ENCODE measurements at places on chromosomes 11 and 22.

DNA sequence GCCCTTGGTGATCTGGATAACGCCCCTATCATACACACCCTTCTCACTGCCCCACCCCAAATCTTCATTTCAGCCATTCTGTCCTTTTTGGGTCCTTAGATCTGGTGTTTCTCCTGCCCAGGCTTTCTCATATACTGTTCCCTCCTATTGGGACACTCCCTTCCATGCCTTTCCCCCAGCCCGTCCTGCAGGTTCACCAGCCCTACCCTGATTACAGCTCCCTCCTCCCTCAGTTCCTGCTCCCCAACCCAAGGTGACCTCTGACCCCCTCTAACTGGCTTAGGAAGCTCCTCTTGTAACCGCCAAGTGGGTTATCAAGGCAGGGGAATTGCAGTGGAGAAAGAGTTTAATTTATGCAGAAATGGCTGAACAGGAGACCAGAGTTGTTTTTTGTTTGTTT lies 13.0 kb downstream of the MTFP1 start:
- DNase-seq = no peak

DNA sequence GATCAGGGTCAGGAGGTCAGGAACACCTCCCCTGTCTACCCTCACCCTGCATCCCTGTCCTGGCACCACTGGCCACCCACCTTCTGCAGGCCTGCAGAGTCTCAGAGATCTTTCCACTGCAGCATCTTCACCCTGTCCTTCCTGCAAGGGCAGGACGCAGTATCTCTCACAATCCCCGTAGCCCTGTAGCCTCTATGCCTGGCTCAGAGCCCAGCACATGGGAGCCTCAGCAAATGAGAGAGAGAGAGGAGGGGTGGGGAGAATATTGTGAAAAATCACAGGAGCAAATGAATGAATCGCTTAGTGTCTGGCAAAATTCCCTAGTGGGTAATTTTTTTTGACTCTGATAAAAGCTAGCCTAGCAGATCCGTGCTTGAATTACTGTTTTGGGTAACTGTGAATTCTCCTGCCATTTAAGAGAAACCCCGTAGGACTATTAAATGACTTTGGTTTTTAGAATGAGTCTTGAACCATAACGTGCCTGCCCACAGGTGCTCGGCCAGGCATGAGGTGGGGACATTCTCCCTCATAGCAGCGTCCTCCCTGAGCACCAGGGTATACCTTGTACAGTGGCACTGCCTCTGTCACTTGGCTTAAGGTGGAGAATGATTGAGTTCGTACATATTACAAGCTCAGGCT lies 91.5 kb downstream of the MORC2 start:
- no peak for DNase-seq

DNA sequence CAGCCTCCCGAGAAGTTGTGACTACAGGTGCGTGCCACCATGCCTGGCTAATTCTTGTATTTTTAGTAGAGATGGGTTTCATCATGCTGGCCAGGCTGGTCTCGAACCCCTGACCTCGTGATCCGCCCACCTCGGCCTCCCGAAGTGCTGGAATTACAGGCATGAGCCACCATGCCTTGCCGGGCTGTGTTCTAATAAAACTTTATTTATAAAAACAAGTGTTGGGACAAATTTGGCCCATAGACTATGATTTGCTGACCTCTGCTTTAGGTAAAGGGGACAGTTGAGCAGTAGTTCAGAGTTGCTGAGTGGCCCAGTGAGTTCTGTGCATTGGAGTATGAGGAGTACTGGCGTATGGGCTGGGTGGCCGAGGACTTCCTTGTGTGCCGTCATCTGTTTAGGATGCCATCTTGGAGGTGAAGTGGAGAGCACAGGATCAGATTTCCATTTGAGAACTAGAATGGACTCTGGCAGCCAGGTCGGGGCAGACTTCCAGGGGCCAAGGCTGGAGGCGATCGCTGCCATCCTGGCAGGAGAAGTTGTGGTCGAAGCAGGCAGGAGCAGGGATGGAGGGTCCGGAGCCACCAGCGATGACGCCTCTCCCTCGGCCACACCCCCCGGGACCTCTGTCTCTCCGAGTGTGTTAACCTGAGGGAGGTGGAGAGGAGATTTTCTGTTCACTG lies 43.8 kb downstream of the FBLN1 start:
- DNase-seq = no peak

DNA sequence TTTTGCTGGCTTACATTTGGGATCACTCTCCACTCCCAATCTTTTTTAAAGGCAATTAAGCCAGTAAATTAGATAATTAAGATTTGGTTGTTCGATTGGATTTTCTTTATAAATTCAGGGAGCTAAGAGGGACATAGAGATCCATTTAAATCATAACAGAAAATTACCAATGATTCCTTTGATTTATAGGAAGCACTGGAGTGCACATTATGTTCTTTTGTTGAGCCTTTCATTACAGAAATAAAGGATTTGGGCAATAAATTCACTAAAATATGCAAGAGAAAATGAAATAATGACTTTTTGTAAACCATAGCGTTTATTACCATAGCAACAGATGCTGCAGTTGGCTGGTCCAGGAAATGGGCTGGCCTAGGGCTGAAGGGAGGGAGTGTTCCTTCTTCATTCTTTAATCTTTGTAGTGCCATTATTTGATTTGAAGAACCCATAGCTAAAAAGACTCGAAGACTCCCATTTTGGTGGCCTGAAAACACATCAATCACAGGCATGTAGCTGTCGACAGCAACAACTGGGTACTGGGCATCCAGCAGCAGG lies 73.0 kb downstream of the C2CD3 start:
- DNase-seq = no peak

DNA sequence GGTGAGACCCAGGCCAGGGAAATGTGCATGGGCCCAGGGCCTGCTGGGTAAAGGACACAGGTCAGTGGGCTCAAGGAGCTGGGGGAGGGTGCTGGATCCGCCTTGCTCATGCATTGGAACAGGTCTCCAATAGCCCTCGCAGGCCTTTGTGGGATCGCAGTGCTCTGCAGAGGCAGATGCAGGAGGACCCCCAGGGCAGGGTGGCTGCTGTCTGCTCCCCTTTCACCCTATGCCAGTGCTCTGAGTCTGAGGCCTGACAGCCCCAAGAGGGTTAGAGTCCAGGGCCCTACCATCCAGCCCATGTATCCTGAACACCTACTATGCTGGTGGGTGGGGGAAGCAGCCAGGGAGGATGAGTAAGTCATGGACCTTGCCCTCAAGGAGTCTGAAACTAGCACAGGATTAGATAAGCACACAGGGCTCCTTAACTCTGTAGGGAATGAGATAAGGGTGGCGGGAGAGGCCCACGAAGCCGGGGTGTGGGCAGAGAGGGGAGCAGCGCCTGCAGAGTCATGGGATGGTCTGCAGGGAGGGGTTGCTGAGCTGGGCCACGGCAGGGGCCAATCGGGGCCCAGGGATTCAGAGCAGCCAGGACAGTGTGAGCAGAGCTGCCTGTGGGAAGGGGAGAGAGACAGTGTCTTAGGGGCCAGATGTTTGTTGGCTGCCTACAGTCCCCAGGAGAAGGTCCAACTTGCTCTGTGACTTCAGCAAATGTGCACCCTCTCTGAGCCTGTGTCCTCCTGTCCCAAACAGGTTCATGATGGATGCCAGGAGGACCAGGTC lies 10.5 kb upstream of the EHD1 start:
- DNase-seq = no peak

DNA sequence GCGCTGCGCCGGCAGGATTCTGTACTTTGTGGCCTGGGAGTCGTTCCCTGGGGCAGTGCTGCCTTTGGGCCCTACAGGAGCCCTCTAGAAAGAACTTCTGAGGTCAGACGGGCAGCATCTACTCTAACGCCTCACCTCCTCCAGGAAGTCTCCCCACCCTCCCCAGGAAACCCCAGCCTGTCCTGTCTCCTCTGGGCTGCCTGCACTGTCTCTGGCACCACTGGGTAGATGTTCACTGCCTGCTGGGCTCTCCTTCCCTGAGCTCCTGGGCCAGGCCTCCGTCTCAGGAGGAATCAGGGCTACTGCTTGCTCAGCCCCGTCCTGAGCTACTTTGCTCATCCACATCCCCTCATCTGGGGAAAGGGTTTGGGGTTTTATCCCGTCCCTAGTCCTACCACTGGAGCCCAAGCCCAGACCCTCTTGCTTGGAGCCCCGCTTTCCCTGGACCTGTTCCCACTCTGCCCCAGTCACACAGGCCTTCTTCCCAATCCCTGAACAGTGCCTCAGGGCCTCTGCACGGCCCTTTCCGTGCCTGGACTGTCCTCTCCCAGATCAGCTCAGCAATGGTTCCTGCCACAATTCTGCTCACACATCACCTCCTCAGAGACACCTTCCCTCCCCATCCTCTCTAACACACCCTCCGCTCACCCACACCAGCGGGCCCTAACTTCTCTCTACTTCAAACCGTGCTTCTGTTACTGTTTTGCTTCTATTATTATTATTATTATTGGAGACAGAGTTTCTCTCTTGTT lies 11.3 kb upstream of the TREH start:
- DNase-seq = no peak

DNA sequence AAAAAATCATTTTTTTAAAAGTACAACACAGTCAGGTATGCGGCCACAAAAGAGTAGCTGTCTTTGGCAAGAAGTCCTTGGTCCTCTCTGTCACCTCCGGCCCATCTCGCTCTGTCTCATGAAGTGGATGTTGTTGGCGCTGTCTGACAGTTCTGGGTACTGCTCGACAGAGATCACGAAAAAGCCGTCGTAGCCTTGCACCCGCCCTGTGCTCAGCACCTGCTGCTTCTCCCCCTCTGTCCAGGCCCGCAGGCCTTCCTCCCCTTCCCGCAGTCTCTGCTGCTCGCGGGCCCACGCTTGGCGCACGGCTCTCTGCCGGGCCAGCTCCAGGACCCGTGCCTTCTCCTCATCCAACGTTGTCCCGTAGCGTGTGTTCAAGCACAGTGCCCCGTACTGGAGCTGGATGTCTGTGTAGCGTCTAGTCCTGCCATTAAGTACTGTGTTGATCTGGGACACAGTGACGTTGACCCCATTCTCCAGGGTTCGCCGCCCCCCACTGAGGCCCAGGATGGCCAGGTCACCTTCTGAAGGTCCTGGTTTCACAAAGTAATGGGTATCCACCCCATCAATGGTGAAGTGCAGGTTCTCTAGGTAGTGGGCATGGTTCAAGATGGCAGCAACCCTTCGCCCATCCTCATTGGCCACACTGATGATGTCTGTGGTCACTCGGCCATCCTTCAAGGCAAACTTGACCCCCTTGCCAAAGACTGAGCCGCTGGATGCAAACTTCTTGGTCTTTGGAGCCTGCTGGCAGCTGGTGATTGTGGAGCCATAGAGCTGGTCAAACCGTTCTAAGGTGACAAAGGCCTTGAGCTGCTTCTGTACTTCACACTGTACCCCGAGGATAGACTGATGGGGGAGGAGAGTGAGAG lies 83.5 kb upstream of the NARS2 start:
- DNase-seq = no peak

GRCh38 chr11:74685905-74686304 lies 45.3 kb downstream of the CHRDL2 start:
- DNase-seq = no peak

- DNase-seq = no peak
These were observed 72.9 kb downstream of the ABTB2 start for GRCh38 chr11:34284811-34285481.

GRCh38 chr22:49234459-49234858 lies 593.2 kb downstream of the BRD1 start:
- no peak for DNase-seq

- DNase-seq = no peak
These were observed 27.9 kb downstream of the SERPINH1 start for GRCh38 chr11:75589933-75590332.

GRCh38 chr11:37504921-37505320 lies 906.9 kb upstream of the RAG2 start:
- DNase-seq = peak; percentile 45

DNA sequence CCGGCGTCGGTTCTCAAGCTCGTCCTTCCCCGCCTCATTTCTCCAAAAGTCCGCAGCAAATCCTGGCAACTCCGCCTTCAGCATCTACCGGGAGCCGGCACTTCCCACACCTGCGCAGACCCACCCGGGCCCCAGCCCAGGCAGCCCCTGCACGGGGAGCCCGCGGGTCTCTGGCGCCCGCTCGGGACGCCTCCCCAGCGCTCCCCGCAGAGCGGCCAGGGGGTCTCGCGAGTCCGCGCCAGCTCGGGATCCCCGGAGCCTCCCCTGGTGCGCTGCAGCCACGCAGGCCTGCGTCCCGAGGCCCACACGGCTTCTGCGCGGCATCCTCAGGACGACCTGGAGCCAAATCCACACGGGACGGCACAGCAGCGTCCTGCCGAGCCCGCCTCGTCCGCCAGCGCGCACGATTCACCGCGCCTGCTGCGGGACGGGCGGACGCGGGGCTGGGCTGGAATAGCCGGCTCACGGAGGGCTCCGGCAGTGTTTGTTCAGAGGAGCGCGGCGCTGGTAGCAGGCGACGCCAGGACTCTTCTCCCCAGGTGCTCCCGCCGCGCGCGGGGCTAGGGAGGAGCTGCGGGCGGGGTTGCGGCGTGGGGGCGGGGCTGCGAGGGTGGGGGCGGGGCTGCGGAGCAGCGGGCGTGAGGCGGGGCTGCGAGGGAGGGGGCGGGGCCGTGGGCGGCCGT lies 816 bp upstream of the PHRF1 start:
- DNase-seq = no peak

- DNase-seq = no peak
These were observed 46.9 kb downstream of the LUZP2 start for GRCh38 chr11:24543771-24544170.

DNA sequence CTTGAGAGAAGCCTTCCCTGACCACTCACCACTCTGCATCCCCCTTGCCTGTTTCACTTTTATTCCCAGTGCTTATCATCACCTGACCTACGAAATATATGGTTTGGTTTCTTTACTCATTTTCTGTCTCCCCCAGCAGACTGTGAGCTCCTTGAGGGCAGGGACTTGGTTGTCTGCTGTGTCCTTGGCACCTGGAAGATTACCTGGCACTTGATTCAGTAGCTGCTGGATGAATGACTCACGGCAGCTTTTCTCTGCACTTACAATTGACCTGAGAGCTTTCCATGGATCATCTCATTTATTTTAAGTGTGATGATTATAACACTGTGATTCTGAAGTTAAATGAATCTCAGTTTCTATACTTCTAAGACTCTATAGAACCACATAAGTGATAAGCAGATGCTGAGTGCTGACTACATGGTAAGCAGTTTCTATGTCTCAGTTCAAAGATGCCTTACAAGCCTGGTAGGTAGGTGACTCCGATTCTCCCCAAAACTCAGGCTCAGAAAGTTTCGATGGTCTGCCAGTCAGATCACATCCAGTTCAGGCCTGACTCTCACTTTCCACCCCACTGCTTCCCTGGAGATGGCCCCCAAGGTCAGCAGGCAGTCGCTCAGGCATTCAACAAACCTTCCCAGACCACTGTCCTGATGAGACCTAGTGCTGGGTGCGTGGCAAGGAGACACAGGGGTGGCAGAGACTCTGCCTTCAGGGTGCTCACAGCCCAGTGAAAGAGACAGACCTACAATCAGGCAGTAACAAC lies 11.6 kb downstream of the IL2RB start:
- DNase-seq = no peak
